NCI-H774 (cell line): ENCODE measurements at places on chromosomes 16 and 17.

- DNase-seq: peak; percentile 98
These were observed 47.4 kb upstream of the MEIOC start for GRCh38 chr17:44608727-44609435.

- no peak for DNase-seq
These were observed 50.7 kb downstream of the ACTG1 start for GRCh38 chr17:81461607-81462500.

DNA sequence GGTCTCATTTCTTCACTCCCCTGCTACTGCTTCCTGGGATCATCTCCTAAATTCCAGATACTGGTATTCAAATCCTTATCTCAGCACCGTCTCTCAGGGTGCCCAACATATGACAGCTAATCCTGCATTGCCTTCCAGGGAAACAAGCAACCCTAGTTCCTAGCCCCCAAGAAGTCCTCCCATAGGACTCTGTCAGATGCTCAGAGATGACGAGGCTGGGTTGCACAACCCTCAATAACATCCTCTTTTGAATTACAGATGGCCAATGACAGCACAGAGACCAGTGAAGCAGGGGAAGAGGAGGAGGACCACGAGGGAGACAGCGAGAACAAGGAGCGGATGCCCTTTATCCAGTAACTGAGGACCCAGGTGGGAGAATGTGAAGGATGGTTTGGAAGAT is 45.0 kb upstream of the CLEC3A start:
- no peak for DNase-seq

DNA sequence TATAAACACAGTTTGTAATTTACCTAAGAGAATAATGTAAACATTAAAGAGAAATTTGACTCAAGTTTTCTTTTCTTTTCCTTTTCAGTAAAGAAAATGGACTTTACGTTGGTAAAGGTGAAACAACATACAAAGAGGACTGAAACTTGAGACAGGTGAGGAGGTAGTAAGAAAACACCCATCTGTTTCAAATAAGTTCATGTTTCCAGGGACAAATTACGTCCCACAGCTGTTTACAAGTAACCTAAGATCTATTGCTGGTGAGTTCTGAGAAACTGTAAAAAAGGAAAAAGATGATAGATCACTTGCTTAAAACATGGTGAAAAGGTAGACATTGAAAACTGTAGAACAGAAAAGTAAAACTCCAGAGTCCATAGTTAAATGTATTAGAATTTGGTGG is 4.8 kb upstream of the ABCA5 start:
- no peak for DNase-seq

- no peak for DNase-seq
These were observed at the start of gene EVPLL for GRCh38 chr17:18377437-18378204. Gene EVPLL, plus strand, starts transcription at chr17:18377778. Its CDS starts 3,160 bp downstream, at chr17:18380938.

DNA sequence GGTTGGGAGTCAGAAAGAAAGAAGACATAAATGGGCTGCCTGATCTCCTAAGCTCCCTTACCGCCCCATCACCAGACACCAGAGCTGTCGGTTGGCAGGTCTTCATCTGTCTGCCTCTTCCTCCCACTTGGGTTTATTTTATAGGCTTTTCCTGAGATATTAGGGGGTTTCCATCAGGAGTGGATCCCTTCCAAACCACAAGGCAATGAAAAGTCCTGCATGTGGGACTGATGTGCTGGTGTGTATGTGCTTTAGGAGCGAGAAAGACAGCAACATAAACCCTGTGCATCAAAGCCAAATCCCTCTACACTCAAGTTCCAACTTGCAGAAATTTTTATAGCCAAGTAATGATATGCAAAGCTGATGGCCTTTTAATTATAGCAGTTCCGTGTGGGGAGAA is 389.5 kb downstream of the SLC39A11 start:
- no peak for DNase-seq

DNA sequence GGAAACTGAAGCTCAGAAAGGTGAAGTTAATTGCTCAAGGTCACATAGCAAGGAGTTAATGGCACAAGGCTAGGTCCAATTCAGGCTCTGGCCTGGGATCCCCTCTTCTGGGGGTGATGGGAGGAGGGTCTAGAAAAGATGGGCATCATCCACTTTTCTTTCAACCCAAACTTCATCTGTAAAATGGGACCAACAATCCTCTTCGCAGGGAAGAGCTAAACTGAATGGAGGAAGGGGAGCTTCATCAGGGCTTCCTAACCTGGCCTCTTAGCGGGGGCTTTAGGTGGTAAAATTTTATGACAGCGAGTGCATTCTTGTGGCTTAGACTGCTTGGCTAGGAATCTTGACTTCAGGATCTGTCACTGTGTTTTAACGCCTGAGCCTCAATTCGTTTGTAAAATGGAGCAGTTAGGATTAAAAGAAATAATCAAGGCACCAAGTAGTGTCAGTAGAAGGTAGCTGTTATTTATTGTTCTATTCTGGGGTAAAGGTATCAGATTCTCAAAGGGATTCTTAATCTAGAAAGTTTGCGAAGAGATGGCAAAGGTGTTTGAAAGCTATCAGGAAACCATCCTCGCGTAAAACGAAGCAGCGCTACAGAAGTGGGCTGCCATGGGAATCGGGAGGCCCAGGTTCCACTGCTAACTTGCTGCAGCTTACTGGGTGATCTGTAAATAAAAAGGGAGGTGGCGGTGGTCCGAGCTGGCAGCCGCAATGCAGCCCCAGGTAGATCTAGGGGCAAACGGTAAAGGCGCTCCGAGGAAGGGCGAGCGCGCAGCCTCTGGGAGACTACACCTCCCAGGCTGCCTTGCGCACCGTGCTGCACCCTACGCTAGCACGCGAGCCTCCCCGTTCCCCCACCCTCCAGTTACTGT is 1.5 kb upstream of the SRCAP start:
- DNase-seq: no peak

- DNase-seq: peak; percentile 64
These were observed 780 bp upstream of the DCAKD start for GRCh38 chr17:45052052-45052772.

DNA sequence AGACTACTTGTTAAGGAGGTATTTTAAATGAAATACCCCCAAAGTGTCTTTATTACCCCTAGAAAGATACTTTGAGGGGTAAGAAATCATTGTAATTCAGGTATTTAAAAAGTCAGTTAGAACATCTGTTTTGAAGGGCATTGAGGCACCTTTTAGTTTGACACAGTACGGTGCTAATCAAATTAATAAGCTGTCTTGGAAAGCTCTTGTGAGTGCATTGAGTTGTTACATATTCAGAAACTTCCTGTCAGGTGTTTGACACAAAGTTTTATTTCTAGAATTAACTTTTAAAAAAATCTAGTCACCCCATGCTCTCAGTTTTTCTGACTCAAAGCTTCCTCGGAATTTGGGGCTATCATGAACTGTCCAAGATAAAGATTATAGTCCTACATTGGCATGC is 4.6 kb downstream of the RBBP6 start:
- no peak for DNase-seq

DNA sequence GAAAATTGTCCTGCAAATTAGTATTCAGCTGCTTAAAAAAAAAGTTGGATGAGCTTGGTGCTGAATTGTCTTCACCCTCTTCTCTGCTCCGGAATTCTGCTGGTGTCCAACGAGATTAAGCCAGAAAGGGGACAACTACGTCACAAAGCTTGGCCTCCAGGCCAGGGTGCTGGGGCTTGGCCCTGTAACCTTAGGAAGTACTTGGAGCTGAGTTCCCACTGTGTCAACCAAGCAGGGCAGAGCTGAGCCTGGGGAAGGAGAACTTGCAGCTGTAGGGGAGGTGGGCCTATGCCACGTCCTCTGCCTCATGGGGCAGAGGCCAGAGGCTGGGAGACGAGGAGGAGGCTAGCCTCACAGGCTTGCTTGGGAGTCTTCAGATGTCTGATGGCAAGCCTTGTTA is 71.2 kb downstream of the CLEC16A start:
- no peak for DNase-seq

- no peak for DNase-seq
These were observed 138.3 kb upstream of the SALL1 start for GRCh38 chr16:51289336-51289735.

DNA sequence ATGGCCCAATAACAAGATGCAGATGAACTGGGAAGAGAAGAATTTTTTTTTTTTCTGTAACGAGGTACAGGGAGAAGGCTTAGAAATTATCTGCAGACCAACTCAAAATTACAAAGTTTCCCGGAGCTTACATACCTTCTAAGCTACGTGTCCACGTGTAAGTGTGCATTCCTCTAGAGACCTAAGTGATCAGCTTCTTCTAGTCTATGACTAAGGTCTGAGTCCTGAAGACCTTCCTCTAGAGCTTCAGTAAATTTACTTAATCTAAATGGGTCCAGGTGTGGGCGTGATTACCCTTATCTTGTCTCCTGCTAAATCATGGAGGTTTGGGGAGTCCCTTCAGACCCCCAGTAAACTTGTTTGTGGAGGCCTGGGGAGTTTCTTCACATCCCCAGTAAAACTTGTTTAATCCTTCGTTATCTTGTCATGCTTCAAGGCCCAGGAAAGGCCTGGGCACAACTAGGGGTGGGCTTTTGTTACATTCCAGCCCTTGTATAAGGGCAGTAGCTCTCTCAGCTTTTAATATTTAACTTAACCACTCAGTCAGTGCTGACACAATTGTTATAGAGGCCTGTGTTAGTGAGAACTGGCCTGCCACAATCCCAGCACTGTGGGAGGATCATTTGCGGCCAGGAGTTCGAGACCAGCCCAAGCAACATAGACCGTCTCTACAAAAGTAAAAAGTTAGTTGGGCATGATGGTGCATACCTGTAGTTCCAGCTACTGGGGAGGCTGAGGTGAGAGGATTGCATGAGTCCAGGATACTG is 342.3 kb downstream of the SNX29 start:
- no peak for DNase-seq
